ENCODE measurements at places on chromosomes 1 and 21.

DNA sequence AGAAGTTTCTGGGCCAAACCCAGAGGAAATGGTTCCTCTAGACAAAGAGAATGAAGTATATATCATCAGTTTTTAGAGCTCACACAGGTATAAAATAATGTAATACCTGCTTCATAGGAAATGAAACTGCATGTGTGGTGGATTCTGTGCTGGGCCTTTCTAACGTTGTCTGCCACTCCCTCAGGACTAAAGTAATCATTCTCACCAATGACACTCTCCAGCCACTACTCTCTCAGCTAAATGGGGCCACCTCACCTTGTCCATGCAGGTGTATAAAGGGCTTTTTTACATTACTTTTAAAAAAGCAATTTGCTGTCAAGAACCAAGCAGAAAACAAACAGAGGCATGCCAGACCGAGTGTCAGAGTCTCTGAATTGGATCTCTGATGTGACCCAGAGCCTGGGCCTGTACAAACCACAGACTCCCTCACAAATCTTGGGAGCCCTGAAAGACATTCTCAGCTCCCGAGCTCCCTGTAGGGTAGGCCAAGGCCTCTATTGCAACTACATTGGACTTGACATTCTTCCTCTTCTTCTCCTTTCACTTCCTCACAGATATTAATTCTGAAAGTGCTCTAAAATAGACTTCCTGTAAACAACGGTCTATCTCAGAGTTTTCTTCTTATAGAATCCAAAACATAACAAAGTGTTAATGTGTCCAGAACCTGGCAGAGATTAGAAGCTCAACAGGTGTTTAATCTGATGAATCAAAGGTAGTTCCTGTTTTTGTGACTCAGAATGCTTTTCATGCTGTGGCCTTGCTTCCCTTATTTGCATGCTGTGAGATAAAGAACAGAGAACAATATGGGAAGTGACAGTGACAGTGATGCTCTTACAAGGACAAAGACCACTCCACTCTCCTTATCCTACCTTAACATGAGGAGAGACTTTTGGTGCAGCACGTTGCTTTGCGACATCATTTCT is 8.6 kb downstream of the AIM2 start:
- no peak for DNase-seq

- peak; percentile 67 for DNase-seq
These were observed 127.4 kb downstream of the HMCN1 start for GRCh38 chr1:185861630-185862029.

- DNase-seq = no peak
These were observed 287.6 kb upstream of the C1orf105 start for GRCh38 chr1:172132836-172133235.

GRCh38 chr1:167314671-167315070 is 94.0 kb downstream of the POU2F1 start:
- no peak for DNase-seq

GRCh38 chr21:33402001-33402979 is 923 bp upstream of the IFNGR2 start:
- peak; percentile 79 for DNase-seq

- no peak for DNase-seq
These were observed 43.2 kb upstream of the POU3F1 start for GRCh38 chr1:38089712-38090360.

- DNase-seq = peak; percentile 62
These were observed 16.2 kb downstream of the PLEKHO1 start for GRCh38 chr1:150165622-150166612.

DNA sequence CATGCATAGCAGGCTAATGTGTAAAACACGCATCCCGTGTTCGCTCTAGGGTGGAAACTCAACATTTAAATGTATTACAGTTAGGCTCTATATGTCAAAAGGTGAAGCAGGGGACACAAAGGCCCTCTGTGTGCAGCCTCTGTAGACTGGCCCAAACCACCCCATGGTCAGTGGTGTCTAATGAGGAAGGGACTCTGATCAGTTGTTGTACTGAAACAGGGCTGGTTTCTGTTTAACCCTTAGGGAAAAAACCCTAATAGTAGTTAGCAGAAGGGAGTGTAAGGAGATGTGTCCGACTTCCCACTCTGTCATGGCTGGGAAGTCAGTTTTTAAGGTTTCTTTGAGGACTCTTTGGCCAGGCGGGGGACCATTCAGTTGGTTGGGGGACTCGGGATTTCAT is 21.5 kb upstream of the CD2 start:
- no peak for DNase-seq
